ENCODE measurements at places on chromosomes 13 and 19. TPM values are rescaled to one million over a fixed set of nuclear protein-coding genes. Genes with fewer than 3 reads are reported as not detected.

Gene GIPC1
- total RNA-seq, result 35.4 TPM

Gene PRR36
- total RNA-seq, result 0.28 TPM

Gene OLFM4
- not detected for total RNA-seq

Gene SERP2
- total RNA-seq, result 0.44 TPM

Measured in T-cell (primary cell).